Right ventricle myocardium superior (tissue), 1 donor: ENCODE measurements at places on chromosomes 12 and 14. TPM values are rescaled to one million over a fixed set of nuclear protein-coding genes. Genes with fewer than 3 reads are reported as not detected.

Gene SMIM41
- total RNA-seq, result 0.35 TPM

Gene CD27
- 0.30 TPM for total RNA-seq

Gene POTEG
- not detected for total RNA-seq

Gene TECPR2
- 21.3 TPM for total RNA-seq

Gene MYO1H
- total RNA-seq, result 0.78 TPM

Gene ABCD2
- 9.2 TPM for total RNA-seq

Gene HECTD1
- total RNA-seq, result 145 TPM

Gene OASL
- 0.35 TPM for total RNA-seq

Gene RHEBL1
- total RNA-seq, result 0.48 TPM

Gene KRT79
- not detected for total RNA-seq

Gene NRL
- 0.75 TPM for total RNA-seq

DNA sequence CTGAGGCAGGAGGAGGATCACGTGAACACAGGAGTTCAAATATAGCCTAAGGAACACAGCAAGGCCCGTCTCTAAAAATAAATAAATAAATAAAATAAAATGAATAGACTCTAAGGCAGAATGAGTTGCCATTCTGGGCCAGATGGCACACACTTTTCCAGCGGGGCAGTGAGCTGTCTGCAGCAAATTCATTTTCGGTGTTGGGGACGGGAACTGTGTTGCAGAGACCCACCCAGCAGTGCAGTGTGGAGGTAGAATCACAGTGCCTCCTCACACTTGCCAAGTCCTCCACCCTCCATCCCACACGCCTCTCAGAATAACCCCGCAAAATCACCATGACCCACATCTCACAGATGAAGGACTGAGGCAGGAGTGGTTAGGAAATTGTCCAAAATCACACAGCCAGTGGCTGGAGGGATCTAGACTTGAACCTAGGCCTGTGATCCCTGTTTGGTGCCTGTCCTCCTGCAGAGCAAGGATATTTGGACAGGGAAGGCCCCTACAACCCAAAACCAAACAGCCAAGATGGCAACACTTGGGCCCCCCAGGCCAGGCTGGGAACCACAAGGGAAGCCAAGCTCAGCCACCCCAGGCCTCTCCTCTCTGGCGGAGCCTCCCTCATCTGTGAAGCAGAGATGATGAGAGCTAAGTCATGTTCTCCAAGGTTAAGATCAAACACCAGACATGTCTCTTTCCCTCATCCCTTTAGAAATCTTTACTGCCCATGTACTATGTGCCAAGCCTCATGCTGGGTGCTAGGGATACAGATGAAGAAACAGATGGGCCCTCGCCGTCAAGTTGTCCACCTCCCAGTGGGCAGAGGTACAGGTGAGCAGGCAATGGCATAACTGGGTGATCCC, 152.7 kb downstream of the DPF3 start:
- DNase-seq, result no peak

DNA sequence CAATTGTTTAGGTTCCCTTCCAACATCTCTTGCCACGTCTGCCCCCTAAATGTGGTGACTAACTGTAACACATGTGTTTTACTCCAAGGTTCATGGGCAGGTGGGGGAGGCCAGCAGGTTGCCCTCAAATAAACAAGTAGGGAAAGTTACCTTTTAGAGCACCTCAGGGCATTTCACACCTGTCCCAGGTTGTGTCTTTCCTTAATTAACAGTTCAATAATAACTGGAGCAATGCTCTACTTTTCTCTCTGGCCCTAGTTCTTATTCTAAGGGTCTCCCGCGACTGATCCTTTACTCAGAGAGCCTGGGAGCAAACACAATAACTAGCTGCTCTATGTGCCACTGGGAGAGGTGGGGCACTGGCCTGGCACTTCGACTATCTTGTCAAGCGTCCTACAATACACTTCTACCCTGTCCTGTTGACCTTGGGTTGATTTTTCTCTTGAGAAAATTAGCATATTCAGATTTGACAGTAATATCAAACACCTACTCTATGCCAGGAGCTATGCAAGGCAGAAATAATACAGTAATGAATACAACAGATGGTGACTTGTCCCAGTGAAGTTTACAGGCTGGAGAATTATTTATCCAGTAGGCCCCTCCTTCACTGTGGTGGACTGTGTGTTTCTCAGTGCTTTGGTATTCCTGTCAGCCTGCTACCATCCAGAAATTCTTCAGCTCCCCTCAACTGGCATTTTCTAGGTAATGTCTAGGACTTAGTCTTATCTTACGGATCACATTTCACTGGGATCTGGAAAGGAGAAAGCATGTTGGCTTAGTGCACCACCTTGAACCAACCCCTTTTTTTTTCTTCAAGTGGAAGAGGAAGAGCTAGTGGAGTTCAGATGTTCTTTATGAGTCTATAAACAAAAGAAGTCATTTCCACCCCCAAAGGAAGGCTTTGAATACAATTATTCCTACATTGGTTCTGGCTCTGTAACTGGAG, 202.6 kb downstream of the CRADD start:
- no peak for DNase-seq

GRCh38 chr12:124303579-124304313, 8.9 kb downstream of the RFLNA start:
- DNase-seq, result peak; percentile 40

DNA sequence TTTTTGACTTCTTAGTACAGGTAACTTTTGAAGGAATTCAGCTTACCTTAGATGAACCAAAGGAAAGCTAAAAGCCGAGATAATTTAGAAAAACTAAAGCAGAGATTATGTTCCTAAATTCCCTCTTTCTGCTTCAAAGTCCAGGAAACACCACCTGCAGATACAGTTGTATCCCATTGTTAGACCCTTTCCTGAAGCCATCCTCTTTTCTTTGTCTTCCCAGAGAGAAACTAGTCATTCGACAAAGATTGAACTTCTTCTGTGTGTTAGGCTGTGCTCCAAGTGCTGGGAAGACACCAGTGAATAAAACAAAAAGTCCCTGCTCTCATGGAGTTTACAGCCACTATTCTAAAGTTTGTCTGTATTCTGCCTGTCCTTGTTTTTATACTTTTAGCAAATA, 29.3 kb downstream of the PPM1A start:
- no peak for DNase-seq

DNA sequence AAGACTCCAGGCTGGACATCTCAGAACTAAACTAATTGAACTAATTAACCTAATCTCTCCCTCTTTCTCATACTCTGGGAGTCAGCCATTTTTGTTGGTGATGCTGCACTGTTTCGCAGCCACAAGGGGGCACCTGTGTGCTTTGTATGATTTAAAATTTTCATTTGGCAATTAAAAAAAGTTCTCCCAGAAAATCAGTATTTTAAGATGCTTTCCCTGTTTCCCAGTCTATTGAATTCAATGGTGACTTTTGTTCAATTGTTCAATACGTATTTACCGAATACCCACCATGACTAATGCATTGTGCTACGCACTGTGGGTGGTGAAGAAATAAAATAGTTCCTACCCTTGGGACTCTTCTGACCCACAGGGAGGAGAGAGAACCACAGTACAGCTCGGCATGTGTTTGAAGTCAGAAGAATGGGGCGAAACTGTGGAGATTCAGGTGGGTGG, 63.7 kb downstream of the ZNF664 start:
- no peak for DNase-seq

- peak; percentile 37 for DNase-seq
These were observed 4.0 kb downstream of the LRP1-AS start for GRCh38 chr12:57143454-57143853.

DNA sequence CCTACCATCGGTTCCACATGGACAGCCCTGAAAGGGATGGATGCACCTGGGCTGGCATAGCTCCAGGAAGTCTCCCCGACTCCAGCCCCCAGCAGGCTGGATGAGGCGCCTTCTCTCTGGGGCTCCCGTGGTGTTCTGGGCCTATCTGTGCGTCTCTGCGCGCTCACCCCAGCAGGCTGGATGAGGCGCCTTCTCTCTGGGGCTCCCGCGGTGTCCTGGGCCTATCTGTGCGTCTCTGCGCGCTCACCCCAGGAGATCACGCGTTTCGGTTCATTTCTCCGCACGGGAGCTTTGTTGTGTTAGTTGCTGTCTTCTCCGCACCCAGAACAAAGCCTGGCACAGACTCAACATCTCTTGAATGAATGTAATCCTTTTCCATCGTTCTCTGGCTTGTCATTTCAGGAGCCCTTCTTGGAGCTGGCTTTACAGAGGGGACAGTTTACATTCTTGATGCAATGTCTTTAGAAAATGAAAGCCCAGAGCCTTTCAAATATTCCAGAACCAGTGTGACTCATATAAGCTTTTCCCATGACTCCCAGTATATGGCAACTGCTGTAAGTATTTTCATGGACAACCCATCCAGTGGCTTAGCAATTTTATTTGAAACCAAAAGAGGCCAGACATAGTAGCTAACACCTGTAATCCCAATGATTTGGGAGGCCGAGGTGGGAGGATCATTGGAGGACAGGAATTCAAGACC, 40.3 kb downstream of the CFAP251 start:
- DNase-seq, result no peak

GRCh38 chr12:22881878-22882385, 257.0 kb downstream of the ETNK1 start:
- DNase-seq, result no peak

- no peak for DNase-seq
These were observed 817 bp upstream of the IPO8 start for GRCh38 chr12:30696486-30696885.

DNA sequence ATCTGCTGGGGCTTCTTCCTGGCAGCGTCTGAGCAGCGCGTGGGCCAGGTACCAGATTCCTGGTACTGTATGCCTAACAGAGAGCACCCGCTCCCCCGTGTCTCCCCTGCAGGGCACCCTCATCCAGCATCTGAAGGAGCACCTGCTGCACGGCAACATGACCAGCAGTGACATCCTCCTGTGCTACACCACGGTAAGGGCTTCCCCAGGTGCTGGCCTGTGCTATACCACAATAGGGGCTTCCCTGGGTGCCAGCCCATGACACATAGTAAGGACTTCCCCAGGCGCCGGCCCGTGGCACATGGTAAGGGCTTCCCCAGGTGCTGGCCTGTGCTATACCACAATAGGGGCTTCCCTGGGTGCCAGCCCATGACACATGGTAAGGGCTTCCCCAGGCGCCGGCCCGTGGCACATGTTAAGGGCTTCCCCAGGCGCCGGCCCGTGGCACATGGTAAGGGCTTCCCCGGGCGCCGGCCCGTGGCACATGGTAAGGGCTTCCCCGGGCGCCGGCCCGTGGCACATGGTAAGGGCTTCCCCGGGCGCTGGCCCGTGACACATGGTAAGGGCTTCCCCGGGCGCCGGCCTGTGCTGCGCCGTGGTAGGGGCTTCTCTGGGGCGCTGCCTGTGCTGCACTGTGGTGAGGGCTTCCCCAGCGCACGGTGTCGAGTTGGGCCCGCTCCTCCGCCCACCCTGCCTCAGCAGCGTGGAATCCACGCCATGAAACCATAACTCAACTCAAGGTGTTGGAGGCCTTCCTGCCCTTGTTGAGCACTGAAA, 49.3 kb downstream of the AACS start:
- no peak for DNase-seq

DNA sequence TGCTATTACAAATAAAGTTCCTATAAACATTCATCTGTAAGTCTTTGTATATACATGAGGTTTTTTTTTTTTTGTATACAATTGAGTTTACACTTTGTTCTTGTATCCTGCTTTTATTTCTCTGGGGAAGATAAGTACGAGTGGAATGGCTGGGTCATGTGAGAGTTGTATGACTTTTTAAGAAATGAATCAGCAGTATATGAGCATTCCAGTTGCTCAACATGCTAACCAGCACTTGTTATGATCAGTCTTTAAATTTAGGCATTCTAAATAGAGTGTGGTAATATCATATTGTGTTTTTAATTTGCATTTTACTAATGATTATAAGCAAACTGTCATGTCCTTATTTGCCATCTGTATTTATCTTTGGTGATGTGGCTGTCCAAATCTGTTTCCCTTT, 44.7 kb upstream of the AMIGO2 start:
- DNase-seq, result no peak

DNA sequence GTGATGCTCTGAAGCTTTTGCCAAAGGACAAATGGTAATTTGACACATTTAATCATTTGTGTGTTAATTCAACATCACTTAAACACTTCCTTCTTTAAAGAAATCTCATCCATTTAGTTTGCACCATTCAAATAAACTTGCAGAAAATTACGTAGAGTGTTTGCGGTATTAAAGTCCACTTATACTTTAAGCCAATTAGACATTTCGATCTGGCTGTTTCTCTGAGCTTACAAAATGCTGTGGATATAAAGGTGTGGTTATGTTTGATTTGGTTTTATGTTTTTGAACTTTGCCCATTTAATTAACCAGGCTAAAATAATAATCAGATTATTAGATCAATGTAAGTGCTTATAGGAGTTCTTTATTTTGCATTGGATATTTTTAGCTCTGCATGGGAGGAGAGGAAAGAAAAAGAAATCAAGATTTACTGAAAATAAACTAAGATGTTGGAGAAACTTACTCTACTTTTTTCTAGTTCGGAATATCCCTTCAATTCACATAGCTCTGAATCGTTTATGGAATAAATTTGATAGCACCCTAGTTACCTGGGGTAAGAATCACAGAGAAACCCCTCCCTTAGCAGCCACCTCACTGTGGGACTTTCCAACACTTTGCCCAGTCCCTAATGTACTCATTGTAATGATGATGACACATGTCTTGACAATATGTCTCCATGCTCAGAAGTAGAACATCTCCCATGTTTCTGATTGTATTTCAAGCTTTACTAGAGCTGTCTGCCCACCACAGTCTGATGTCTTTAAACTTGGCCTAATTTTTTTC, 268.0 kb downstream of the BTG1 start:
- no peak for DNase-seq

DNA sequence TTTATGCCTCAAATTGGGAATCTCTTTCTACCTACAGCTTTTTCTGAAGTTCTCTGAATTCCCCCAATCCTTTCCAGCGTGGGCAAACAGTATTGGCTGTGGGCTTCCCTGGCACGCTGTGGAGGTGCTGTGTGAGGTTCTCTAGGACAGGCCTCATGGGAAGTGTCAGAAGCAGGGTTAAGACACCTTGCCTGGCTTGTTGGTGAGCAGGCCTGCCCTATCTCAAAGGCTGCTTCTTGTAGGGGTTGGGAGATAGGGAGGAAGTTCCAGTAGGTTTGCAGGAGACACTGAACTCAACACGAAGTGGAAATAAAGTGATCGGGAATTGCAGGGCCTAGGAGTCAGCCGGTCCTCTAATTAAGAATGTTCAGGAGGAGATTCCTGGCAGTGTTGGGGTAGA, 30.0 kb upstream of the DCD start:
- no peak for DNase-seq

GRCh38 chr12:19910681-19911080, 457.7 kb upstream of the PDE3A start:
- no peak for DNase-seq

GRCh38 chr12:46391630-46392029, 19.1 kb upstream of the SLC38A2 start:
- no peak for DNase-seq

GRCh38 chr12:96057986-96058553, 22.7 kb upstream of the LTA4H start:
- no peak for DNase-seq

DNA sequence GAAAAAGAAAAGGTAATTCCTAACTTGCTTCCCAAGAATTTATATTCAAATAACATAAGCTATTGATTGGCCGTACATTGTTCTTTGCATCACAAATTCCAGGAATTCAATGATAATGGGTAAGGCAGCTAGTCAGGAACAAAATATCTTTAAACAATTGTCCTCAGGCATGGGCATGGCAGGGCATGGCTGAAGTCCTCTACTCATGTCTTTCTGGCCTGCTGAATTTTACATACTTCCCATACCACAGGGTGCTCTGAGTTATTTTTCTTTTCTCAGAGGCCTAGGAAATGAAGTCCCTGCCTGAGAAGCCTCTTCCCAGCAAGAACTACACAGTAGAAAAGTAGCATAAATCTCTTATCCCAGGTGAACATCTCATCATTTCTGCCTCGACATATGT, 15.1 kb upstream of the DRAM1 start:
- DNase-seq, result no peak
